ENCODE measurements at places on chromosomes 5 and 9. TPM values are rescaled to one million over a fixed set of nuclear protein-coding genes. Genes with fewer than 3 reads are reported as not detected.

CAPSL gene
- total RNA-seq = not detected

FBXW11 gene
- 66.6 TPM for total RNA-seq

SPAAR gene
- total RNA-seq = not detected

PLAC8L1 gene
- 1.8 TPM for total RNA-seq

DNA sequence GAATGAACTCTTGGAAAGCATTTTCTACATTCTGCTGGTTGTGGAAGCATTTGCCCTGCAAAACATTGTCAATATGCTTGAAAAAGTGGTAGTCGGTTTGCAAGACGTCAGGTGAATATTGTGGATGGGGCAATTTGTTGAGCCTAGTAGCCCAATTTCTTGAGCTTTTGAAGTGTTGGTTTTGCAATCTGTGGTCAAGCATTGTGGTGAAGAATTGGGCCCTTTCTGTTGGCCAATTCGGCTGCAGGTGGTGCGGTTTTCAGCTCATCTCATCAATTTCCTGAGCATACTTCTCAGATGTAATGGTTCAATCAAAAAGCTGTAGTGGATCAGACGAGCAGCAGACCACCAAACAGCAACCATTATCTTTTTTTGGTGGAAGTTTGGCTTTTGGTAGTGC is 426.8 kb upstream of the CDH9 start:
- DNase-seq = no peak
- H3K27ac ChIP-seq = no peak overlapping the region
- no peaks in the 10 kb centered on the region for H3K27me3 ChIP-seq
- H3K4me1 ChIP-seq = peaks cover 10% of the 10 kb centered on the region
- no peak overlapping the region for H3K4me3 ChIP-seq

DNA sequence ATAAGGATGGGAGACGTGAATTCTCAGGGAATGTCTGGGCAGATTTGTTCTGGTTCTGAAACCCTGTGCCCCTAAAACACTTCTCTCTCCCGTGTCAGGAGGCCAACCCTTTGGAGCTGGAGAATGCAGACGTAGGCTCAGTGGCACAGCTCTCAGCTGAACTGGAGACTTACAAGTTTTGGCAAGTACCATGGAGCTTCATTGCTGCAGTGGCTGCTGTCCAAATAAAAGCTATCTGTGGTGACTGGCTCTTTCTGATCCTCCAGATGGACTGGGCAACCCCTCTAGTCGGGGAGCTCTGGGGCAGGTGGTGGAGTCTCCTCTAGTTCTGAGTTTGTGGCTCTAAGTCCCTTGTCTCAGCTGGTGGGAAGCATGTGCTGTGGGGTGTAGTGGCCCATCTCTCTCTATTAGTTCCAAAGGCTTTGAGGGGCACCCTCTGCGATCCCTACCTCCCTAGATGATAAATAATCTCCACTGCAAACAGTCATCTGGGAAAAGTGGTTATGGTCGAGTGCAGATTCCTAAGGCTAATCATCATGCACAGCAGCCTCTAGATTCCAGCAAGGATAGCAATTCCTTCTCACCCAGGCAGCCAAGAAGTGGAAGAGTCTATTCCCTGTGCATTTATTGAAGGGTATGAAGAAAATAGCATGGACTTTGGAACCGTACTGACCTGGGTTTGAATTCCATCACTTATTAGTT is 204.2 kb upstream of the KLF4 start:
- no peaks in the 10 kb centered on the region for H3K36me3 ChIP-seq
- no peak for DNase-seq
- no peaks in the 10 kb centered on the region for H3K27me3 ChIP-seq
- H3K27ac ChIP-seq = no peak overlapping the region
- H3K4me1 ChIP-seq = no peaks in the 10 kb centered on the region

GRCh38 chr9:18639911-18640310 is 166.0 kb downstream of the ADAMTSL1 start:
- H3K4me1 ChIP-seq = no peaks in the 10 kb centered on the region
- no peak overlapping the region for H3K4me3 ChIP-seq
- no peaks in the 10 kb centered on the region for H3K27me3 ChIP-seq
- DNase-seq = no peak
- no peak overlapping the region for H3K27ac ChIP-seq

- H3K27me3 ChIP-seq = no peaks in the 10 kb centered on the region
- H3K36me3 ChIP-seq = peaks cover 8% of the 10 kb centered on the region
- peaks cover 56% of the 10 kb centered on the region for H3K4me1 ChIP-seq
- H3K4me3 ChIP-seq = peak overlapping the region; percentile 2
- no peak overlapping the region for H3K27ac ChIP-seq
- DNase-seq = no peak
These were observed 7.6 kb downstream of the BASP1 start for GRCh38 chr5:17224858-17225511.
